NCI-H1092 (cell line): ENCODE measurements at places on chromosomes 1 and 21.

DNA sequence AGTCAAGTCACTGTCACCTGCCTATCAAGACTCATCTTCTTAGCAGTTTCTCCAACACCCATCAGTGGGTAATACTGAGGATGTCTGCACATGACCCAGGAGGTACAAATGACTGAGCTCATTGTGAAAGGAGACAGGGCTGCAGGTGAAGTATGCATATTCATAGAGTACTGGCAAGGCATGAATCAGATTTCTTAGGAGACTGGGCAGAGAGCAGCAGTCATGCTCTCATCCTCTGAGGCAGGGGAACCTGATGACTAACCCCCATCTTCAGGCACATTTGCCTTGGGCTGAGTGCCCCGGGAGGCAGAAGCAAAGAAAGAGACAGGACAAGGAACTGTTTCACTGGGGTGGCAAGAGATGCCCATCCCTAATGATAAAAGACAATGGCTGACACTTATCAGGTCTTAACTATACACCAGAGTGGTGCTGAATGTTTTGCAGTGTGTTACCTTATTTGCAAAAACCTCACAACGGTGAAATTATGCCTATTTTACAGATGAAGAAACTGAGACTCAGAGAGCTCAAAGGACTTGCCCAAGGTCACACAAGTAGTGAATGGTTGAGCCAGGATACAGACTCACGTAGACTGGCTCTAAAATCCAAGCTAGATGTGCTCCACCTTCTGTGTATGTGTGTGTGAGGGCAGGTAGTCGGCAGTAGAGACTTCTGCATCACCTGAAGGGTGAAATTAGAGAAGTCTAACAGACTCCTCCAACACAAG, 9.2 kb upstream of the GRHL3 start:
- no peak for DNase-seq

DNA sequence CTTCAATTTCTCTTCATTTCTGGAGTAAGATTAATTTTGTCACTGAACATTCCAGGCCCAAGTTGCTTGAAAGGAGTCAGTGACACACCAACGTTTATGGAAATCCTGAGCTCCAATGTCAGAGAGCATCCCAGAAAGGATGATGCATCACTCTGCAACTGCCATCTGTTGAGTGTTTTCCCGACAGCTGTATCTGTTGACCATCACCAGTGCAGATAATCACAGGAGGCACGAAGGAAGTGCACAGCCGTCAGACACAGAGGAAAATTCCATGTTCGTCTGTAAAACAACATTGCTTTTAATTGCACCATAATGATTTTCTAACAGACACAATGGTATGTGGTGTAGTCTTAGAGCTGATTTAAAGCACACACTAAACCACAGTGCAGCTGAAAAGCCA, 376.7 kb upstream of the ADGRL2 start:
- DNase-seq: no peak

- DNase-seq: no peak
Measured at GRCh38 chr1:50923564-50923963, 36.5 kb downstream of the FAF1 start.

DNA sequence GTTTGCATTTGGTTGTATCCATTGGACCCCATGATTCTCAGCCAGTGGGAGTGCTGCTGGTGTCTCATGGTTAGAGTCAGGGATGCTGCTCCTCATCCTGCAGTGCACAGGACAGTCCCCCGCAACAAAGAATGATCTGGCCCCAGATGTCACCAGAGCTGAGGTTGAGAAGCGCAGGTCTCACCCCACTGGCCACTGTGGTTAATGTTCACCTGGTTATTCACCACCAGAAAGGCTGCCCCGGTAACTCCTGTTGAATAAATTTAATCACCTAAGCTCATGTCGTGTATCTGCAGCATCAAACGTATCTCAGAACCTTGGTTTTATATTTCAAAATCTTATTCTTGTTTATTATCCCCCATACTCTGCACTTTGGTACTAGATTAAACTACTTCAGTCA, 75.8 kb downstream of the ATP5PO start:
- no peak for DNase-seq

DNA sequence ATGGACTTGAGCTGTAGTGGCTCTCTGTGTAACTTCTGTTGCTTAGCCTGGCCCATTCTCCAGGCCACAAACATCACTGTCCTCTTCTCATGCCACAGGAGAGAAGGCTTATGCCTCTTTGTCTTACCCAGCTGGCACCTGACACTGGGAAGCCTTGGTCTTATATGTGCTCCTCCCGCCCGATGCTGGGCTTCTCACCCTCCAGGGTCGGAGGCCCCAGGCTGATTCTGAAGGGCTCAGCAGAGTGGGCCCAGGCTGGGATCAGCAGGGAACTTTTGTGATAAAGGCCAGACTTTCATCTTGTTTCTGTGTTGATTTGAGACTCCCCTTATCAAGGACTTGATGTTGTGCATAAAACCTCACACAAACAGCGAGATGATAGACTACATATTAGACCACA, 29.8 kb downstream of the TRPM2 start:
- no peak for DNase-seq

DNA sequence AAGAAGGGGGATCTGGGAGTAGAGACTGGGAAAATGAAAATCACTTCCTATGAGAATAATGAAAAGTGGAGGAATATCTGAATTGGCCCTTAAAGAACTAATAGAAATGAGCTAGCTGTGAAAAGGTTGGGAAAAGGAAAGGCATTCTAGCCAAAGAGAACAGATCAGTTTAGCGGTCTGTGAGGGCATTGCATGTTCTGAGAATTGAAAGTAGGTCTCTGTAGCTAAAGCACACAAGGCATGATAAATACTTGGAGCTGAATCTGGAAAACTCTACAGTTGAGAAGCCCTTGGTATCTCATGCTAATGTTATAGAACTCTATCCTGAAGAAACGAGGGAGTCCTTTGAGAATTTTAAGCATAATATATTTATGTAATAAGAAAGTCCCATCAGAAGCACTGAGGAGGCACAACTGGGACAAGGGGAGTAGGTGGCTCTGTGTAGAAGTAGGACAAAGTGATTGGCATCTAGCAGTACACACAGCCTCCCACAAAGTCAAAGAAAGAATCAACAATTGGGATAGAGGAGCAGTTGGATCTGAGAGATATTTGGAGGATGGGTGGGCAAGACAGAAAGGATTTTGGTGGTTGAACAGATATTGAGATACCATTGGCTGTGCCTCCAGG, 78.7 kb downstream of the GREM2 start:
- no peak for DNase-seq

DNA sequence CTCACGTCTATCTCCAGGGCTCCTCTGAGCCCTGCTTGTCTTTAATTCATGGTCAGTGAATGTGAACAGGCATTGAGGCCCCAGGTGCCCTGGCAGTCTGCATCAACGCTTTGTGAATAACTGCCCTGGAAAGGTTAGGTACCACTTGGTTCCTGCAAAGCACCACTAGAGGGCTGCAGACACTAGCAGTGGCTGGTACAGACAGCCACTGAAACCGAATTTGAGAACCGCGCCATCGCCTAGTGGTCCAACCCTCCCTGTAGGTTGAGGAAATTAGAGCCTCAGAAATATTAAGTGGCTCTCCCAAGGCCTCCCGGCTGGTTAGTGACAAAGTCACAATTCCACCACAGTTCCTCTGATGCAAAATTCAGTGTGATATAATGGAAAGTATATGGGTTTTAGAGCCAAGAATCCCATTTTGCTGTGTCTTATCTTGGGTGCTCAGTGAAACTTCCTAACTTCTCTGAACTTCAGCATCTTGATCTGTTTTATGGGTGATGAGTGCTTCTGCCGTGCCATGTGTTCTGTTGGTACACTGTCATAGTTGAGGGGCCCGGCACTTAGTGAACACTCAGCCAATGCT, 46.2 kb upstream of the BCL9 start:
- DNase-seq: peak; percentile 78

DNA sequence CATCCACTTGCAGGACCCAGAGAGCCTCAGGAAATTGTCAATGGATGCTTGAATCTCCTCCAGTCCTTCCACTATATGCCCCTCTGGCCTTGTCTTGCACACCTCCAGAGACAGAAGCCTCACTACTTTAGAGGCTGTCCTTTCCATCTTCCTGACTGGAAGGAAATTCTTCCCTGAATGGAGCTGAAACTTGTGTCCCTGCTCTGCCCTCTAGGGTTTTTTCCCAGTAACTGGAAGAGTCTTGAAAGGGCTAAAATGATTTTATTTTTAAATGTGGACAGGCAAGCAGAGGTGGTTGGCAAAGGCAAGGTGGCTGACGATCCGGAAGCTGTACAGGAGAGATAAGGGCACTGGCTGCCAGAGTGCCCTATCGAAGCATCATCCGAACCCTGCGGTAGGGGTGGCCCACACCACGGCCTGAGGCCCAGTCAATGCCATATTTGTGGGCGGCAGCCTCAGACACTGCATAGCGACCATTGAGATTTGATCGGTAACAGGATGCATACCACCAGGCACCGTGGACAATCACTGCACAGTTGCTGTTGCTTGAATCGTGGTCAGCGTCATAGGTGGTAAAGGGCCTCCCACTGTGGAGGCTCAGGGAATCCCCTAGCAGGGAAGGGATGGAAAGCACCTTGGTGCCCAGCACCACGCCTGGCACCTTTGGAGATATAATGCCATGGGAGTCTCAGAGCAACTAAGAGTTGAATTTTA, 2.3 kb upstream of the MAP3K6 start:
- DNase-seq: no peak

DNA sequence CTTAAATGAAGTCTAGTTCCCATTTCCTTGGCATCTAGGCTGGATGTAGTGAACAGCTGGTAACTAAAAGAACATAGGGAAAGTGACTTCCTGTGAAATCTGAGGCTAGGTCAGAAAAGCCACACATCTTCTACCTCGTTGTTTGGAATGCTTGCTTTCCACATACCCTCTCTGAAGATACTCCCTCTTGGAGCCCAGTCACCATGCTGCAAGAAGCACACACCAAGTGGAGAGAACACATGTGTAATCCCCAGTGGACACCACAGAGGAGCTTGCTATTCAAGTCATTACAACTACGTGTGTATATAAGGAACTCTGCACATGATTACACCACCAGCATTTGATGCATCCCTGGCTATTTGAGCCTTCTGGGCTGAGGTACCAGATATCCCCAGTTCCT, 125.9 kb downstream of the RGS21 start:
- no peak for DNase-seq

GRCh38 chr21:37793660-37794059, 122.6 kb downstream of the KCNJ6 start:
- DNase-seq: no peak

GRCh38 chr1:6790146-6790545, 4.9 kb downstream of the CAMTA1 start:
- no peak for DNase-seq

- DNase-seq: no peak
Measured at GRCh38 chr1:99781798-99782197, 15.4 kb upstream of the FRRS1 start.

GRCh38 chr1:229893762-229894444, 173.1 kb upstream of the GALNT2 start:
- DNase-seq: no peak

DNA sequence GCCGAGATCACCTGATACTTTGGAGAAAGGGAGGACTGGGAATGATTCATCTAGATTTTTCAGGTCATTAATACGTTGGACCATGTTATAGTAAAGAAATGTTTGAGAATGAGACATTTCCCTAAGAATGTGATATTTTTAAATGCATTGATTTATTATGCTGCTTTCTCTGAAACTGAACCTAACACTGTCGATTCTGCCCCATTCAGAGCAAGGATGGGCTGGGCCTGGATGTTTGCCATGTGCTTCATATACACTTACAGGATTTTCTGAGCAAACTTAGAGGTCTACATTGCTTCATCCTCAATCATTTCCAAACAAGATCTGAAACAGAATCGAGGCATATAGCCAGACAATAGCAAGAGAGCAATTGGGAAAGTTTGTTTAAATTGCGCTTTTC, 183.3 kb downstream of the CRB1 start:
- DNase-seq: no peak

DNA sequence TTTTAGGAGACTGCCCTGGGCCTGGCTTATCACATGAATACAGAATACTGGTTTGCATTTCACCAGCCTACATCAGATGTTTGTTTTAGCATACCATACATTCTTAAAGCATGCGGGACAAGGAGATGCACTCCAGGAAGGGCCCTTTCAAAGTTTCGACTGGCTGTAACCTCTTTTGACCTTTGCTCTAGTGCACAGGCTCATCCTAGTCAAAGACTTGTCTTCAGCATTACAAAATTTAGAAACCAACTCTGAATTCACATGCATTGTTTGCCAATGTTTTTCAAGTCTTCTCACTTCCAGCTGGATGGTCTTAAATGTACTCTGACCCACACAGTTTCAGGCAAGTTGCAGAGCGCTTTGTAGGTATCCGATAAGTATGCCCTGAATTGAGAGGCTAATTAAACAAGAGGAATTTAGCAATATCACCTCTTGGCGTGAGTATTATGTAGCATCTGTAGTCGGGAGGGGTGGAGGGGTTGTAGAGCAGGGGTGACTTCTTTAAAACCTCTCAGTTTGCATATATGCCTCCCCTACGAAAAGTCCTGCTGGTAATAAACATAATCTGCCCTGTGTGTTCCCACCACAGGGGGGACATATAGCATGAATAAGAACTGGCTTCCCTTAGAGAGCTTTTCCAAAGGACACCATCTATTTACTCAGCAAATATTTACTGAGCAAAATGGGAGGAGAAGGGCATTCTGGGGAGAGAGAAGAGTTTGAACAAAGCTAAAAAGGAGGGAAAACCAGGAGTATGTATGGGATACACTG, 24.4 kb upstream of the AHCYL1 start:
- peak; percentile 57 for DNase-seq

GRCh38 chr1:192698731-192699130, 62.8 kb downstream of the RGS13 start:
- DNase-seq: no peak

DNA sequence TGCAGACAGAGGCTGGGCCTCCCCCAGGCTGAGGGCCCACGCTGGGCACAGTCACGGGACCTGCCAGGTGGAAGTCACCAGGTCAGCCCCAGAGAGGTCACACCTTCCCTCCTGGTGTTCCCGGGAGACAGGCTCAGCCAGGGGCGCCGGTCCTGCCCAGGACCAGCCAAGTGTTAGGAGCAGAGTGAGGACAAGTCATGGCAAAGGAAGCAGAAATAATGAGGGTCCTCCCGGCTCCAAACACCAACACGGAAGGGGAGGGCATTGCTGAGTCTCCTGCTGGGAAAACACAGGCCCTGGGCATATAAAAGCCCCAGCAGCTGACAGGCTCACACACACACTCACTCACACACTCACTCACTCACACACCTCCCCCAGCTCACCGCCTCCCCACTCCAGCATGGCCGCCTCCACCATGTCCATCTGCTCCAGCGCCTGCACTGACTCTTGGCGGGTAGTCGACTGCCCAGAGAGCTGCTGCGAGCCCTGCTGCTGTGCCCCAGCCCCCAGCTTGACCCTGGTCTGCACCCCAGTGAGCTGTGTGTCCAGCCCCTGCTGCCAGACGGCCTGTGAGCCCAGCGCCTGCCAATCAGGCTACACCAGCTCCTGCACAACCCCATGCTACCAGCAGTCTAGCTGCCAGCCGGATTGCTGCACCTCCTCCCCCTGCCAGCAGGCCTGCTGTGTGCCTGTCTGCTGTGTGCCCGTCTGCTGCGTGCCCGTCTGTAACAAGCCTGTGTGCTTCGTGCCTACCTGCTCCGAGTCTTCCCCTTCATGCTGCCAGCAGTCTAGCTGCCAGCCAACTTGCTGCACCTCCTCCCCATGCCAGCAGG, at the start of gene KRTAP10-10:
KRTAP10-10 (plus strand) TSS at position 339 of the 833 bp plus-strand sequence; CDS start at position 401, 62 bp downstream.
- no peak for DNase-seq
